ENCODE measurements at places on chromosomes 13 and 19.
A peak's percentile ranks its signal among the peaks of the same experiment; 100 is the strongest.

GRCh38 chr19:5046339-5047039, 77.6 kb downstream of the KDM4B start:
- peak; percentile 64 for DNase-seq

- no peak for DNase-seq
Measured at GRCh38 chr13:63050287-63050686, 1634.6 kb upstream of the PCDH20 start.

- DNase-seq = peak; percentile 39
Measured at GRCh38 chr13:110714797-110715394, 1.4 kb downstream of the ING1 start.

DNA sequence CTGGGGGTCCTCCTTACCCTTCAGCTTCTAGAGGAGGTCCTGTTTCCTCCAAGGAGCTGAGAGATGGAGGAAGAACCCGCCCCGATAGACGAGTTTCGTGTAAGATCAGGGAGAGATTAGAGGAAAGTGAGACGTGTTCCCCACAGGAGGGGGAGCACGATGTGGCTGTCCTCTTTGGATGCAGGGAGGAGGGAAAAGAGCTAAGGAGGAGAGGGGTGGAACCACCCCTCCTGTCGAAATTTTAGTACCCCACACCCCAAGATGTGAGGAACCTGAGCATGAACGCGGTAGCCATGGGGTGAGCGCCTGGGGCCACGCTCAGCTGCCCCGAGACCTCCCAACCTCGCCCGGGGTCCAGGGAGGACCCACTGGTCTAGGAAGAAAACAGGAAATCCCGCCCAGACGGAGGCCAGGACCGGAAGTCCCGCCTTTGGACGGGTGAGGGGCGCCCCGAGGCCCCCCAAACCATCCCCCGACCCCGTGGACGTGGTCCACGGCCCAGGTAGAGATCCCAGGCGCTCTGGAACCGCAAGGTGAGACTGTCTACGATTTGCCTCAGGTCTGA, 1.2 kb downstream of the AKT1S1 start:
- no peak for DNase-seq

GRCh38 chr13:42215578-42216421, 56.2 kb upstream of the AKAP11 start:
- DNase-seq = no peak

Data from frontal cortex (tissue), 4 donors.